ENCODE measurements at places on chromosomes 7 and 10.

- DNase-seq = no peak
Measured at GRCh38 chr10:43221419-43222209, 45.3 kb downstream of the RASGEF1A start.

GRCh38 chr7:1693991-1694524 lies 24.0 kb downstream of the ELFN1 start:
- peak; percentile 52 for DNase-seq

GRCh38 chr7:55129541-55130394 lies 111.0 kb downstream of the EGFR start:
- DNase-seq = no peak

- peak; percentile 84 for DNase-seq
Measured at GRCh38 chr7:129649128-129649690, 37.7 kb downstream of the NRF1 start.

DNA sequence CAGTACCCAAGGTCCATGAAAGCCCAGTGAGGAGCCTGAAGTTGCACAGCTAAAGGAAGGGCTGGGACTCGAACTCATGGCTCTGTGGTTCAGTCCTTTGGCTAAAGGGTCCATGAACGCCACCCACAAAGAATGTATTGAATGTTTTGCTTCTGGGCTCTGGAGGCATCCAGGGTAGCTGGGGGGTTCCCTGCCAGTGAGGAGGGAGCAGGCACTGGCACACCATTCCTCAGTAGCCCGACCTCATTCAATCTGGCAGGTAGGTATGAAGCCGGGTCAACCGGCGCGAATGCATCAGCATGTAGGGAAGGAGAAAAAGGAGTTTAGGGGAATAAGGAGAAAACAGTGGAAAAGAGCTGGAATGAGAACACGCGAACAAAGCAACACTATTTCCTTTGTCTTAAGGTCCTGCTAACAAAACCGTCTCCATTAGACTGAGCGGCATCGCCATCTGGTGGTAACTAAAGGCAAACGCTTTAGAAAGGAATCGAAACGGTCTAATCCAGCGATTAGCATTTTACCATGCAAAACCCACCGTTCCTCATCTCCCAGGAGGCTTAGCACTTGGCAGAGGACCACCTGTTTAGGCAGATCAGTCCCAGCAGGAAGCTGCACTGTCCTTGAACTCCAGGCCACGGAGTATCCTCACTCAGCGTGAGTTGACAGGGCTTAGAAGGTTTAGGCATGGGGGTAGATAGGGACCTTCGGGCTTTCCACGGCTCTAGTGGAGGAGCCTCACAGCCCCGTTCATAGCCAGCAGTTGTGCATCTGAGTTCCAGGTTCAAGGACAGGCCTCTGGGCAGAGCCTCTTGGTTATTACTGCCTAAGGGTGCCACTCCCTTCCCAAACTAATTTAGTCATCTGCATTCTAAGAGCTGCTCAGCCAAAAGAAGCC lies 122.8 kb downstream of the UBE2H start:
- peak; percentile 83 for DNase-seq

DNA sequence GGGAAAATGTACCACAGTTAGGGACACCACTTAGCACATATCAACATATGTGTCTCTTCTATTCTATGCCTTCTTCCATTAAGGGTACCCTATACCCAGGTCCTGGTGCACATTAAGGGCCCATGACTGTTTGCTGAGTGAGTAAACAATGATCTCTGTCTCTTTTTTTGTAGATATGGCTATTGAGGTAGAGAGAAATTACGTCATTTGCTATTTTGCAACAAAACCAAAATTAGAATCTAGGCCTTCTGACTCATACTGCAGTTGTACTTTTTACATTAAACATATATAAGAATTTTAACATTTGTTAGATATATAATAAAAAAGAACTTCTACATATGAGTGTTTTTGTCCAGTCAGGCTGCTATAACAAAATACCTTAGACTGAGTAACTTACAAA lies 683.2 kb upstream of the LRRN3 start:
- DNase-seq = no peak

GRCh38 chr10:121244818-121245217 lies 353.4 kb downstream of the FGFR2 start:
- no peak for DNase-seq

DNA sequence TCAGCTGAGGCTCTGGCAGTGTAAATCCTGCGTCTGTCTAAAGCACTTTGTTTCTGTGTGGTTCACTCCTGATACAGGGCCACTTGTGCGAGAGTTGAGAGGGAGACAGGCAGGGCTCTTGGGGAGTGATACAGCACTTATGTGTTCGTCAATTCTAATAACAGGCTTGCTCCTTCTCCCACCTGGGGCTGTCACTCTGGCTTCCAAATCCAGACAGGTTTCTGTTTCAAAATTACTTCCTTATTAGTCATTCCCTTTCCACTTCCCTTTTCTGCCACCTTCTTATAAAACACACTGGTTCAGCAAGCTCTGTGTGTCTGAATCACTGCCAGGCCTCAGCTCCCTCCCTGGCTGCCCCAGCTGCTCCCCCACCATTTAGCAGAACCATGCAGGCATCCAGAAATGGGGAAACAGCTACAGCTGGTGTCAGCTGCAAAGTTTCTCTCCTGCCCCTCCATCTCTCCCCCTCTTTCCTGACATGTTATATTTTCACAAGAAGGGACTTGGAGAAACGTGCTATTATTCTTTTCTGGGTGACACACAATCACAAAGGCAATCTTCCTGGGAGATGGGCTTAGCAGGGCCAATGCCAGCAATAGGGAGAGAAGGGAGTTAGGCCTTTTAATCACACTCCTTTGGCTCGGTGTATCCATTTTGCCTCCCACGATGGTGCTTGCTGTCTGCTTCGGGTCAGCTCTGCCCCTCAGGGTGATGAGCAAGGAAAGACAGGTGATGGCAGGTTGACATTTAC lies 58.4 kb upstream of the ZNRF2 start:
- DNase-seq = no peak

DNA sequence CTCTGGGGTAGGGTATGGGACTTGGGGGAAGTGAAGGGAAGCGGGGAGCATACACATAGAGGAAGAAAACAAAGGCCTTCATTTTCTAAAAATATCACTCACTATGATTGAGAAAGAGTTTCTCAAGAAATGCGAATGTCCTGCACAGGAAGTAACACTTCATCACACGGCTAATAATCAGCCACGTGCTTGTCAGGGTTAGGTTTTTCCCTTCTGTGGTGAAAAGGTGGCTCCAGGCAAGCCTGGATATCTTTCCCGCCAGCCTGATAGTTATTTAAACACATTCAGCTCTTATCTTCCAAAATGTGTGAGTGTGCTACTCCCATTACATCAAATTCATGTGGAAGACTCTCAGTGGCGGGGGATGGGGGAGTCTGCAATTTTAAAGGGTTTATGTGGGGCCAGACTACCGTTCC lies 166.4 kb upstream of the ADO start:
- no peak for DNase-seq

DNA sequence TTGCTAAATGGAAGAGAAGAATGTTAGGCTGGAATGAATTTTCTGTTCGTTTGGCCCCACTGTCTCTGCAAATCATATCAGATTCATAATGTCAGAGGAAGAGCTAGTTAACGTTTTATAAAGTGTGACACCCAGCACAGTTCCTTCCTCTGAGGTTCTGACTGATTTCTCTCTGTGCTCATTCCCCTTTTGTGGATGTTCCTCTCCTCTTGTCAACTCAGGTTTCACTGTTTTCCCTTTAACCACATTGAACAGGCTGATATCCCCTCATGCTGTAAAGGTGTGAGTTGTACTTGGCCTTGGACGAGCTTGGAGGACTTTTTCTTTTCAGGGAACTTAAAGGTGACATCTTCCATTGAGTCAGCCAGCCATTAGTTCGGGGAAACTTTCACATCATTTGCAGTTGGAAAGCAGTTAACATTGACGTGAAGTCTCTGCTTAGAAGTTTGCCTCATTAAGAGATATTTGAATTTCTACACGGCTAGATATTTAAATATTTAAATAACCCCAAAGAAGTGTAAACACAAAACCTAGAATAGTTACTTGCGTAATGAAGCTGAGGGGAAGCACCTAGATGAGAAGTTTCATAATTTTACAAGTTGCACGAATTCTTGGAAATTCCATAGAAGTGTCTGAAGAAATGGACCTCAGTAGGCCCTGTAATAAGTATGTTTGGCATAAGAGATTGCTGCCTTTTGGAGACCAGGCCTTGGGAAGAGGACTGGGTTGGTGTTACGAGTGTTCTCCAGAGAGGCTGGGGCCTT lies 101.5 kb upstream of the EGR2 start:
- DNase-seq = no peak

DNA sequence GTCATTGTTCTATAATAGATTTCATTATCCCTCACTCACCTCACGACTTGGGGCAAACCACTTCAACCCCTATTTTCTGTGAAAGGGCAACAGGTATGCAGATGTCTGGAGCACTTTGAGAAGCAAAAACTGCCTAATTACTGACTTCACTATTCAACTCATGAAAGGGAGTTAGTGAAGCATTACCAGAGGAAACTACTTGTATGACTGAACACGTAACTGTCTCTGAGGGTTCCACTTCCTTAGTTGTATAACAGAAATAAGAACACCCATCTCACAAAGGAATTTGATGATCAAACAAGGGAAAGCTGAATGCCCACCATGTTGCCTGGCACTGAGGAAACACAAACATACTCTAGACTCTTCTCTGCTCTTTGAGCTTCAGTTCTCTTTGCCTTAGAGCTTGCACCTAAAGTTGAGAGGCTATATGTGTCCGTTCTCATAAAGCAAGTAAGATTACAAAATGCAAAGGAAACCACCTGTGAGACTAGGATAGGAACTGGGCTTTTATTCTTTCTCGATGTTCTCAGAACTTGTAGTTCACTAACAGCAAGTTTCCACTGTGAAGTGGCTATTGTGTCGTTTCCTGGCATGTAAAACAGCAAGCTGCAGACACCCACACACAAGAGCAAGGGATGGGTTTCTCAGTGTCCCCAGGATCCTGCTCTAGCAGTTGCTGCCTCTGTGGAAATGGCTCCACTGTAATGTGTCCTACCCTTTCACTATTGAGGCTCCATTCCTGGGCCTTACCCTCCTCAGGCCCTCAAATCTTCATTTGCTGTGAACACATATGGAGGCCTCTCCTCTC lies 2.6 kb downstream of the TMEM243 start:
- no peak for DNase-seq

DNA sequence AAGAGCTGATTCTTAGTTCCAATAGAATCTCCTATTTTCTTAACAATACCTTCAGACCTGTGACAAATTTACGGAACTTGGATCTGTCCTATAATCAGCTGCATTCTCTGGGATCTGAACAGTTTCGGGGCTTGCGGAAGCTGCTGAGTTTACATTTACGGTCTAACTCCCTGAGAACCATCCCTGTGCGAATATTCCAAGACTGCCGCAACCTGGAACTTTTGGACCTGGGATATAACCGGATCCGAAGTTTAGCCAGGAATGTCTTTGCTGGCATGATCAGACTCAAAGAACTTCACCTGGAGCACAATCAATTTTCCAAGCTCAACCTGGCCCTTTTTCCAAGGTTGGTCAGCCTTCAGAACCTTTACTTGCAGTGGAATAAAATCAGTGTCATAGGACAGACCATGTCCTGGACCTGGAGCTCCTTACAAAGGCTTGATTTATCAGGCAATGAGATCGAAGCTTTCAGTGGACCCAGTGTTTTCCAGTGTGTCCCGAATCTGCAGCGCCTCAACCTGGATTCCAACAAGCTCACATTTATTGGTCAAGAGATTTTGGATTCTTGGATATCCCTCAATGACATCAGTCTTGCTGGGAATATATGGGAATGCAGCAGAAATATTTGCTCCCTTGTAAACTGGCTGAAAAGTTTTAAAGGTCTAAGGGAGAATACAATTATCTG lies 1.6 kb downstream of the LRRTM3 start:
- peak; percentile 22 for DNase-seq

- no peak for DNase-seq
Measured at GRCh38 chr7:33905389-33906032, at the start of gene BMPER. TSS of gene BMPER (plus strand) at chr7:33905539. CDS start at chr7:33905614, 75 bp downstream.

DNA sequence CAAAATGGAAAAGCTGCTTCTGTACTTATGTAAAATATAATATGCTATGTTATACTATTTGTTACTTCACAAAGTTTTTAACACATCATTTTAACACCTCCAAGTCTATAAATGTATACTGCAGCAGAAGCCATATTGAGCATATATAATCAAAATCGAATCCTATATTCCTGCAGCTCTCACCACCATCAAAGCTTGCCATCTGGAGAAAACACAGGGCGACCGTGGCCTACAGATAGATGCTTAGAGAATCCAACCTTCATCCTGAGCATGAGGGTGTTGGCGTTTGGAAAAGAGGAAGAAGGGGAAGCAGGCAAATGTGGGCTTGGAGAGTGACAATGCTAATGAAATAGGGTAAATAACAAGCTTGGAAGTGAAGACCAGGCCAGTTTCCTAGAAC lies 258.8 kb upstream of the IMMP2L start:
- DNase-seq = no peak

- no peak for DNase-seq
Measured at GRCh38 chr7:82678716-82679115, 235.1 kb upstream of the CACNA2D1 start.
